ENCODE measurements at places on chromosomes 16 and 17.

- DNase-seq, result no peak
Observed at GRCh38 chr16:11315510-11315909, 29.7 kb upstream of the RMI2 start.

GRCh38 chr17:10249271-10250010 lies 51.0 kb upstream of the GAS7 start:
- DNase-seq, result no peak

- DNase-seq, result no peak
Observed at GRCh38 chr16:1088295-1089170, 7.5 kb downstream of the C1QTNF8 start.

- DNase-seq, result no peak
Observed at GRCh38 chr16:89827383-89828198, 684 bp upstream of the SPIRE2 start.

GRCh38 chr17:78137392-78138203 lies 7.0 kb downstream of the TMC8 start:
- DNase-seq, result no peak

GRCh38 chr16:75151798-75152197 lies 3.5 kb downstream of the ZFP1 start:
- DNase-seq, result no peak

- no peak for DNase-seq
Observed at GRCh38 chr16:51577621-51578303, 426.7 kb upstream of the SALL1 start.

- no peak for DNase-seq
Observed at GRCh38 chr16:15925631-15926030, 23.8 kb upstream of the ABCC1 start.

- no peak for DNase-seq
Observed at GRCh38 chr17:82201498-82201910, 11.1 kb downstream of the CCDC57 start.

GRCh38 chr16:54031107-54031760 lies 255.4 kb downstream of the IRX3 start:
- DNase-seq, result no peak

All from left forelimb (tissue), 1 donor.